Activated T-helper 1 cell treated with Interleukin-2 at 50 U/mL for 16 hours (primary cell): ENCODE measurements at places on chromosomes 1 and 21.
A peak's percentile ranks its signal among the peaks of the same experiment; 100 is the strongest.

GRCh38 chr1:25088946-25089345 lies 143.4 kb downstream of the SYF2 start:
- DNase-seq, result no peak

DNA sequence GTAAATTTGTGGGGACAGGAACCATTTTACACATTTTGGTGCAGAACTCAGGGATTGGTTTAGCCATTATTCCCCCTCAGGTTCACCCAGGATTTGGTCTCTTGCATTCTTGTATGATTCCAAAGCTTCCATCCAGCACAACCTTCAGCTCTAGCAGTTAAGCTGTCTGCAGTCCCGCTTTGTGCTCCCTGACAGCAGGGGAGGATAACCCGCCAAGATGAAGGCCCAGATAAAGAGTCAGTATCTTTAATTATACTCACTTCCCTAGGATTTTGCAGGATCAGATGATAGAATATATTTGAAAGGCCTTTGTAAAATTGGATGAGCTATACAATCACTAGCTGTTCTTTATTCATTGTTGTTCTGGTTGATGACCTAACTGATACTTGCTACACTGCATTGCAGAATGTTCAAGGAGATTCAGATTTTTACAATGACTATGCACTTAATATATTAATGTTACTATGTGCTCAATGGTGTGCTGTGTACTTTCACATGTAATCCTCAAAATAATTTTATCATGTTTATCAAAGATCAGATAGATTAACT lies 49.8 kb downstream of the SLC16A1 start:
- no peak for DNase-seq

DNA sequence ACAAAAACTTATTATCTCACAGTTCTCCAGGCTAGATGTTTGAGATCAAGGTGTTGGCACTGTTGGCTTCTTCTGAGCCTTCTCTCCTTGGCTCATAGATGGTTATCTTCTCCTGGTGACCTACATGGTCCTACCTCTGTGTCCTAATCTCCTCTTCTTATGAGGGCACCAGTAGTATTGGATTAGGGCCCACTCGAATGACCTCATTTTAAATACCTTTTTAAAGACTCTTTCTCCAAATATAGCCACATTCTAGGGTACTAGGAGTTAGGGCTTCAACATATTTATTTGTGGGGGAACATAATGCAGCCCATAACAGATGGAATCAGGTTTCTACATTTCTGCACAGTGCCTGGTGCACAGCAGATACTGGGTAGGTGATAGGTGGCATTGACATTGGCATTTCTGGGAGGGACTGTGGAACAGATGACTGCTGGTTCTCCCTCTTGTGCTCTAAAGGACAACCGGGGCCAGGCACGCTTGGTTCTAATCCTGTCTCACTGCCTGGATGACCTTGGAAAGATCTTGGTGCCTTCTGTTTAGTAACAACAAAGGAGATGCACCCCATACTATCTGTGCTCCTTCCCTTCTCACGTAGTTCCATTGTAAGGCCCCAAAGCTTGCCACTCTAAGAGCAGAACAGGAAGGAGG lies 140.3 kb downstream of the PLPP3 start:
- no peak for DNase-seq

DNA sequence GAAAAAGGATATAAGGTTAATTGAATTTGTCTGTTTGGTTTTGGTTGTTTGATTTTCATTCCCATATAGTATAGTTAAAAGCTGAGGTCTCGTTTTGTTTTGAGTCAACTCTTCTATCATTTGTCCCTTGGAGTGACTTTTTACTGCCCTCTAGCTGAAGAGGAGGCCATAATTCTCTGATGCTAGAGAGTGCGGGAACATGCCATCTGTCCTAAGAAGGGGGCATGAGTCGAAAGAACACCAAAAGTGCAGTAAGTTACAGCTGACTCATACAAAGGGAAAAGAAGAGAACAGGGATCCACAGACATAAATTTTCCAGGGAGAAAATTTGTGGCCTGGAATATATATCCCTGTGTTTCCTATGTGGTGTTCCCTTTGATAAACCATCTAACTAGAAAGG lies 4.1 kb downstream of the KRTAP21-3 start:
- no peak for DNase-seq

GRCh38 chr1:66510407-66510806 lies 23.5 kb upstream of the SGIP1 start:
- DNase-seq, result no peak

GRCh38 chr21:34736116-34736874 lies 67.5 kb downstream of the CLIC6 start:
- DNase-seq, result no peak

- DNase-seq, result no peak
Measured at GRCh38 chr21:41678016-41678923, 88.6 kb downstream of the RIPK4 start.

- no peak for DNase-seq
Measured at GRCh38 chr1:29354511-29355098, 118.3 kb downstream of the PTPRU start.

DNA sequence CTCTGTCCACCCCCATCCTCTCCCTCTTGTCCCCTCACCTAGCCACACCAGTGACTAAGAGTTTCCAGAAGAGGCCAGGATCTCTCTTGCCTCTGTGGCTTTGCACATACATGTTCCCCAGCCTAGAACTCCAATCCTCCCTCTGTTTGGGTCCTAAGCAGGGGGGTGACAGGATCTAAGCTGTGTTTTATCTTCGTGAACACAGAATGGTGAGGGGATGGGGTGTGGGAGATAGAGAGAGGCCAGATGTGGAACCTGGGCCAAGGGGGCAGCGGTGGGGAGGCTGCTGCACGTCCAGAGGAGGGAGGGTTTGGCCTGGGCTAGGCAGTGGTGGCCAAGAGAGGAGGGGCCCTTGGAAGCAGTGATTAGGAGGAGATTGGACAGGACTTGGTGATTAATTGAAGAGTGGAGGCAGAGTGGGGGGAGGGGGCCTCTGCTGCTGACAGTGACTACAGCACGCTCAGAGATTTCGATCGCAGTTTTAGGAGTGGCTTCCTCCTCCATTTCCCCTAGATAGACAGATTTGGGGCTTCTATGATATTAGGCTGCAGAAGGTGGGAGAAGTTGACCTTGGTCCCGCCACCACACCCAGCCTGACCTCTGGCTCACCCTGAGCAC lies 17.1 kb upstream of the ADGRB2 start:
- no peak for DNase-seq

GRCh38 chr1:20696397-20697333 lies 21.1 kb downstream of the KIF17 start:
- peak; percentile 50 for DNase-seq

- no peak for DNase-seq
Measured at GRCh38 chr1:8702472-8702849, 115.0 kb downstream of the RERE start.

DNA sequence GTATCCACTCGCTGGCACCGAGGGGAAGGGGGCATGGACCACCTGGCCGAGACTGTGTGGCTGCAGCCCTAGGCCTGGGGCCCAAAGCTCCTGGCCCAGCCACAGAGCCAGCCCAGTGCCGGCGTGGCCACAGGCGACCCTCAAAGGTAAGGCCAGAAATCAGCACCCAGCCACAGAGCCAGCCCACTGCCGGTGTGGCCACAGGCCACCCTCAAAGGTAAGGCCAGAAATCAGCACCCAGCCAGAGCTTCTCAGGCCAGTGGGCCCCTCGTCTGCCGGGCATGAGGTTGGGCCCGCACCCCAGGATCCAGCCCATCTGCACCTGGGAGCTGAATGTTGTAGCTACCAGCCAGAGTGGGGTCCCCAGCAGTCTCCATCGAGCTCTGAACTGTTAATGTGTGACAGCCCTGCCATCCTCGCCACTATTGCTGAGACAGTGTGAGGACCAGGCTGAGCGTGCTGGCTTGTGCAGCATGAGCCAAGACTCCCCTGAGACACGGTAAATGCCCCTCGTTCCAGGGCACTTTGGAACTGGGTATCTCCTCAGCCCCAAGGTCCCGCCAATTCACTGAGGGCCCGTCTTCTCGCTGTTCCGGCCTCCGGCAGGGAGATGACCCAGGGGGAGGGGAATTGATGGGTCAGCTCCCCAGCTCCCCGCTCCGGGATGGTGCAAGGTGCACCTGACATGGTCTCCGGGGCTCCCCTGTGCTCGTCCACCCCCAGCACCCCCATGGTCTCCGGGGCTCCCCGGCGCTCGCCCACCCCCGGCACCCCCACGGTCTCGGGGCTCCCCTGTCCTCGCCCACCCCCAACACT lies 4.7 kb upstream of the FTCD start:
- no peak for DNase-seq
